Skeletal muscle cell (primary cell): ENCODE measurements at places on chromosomes 16 and 17.
A peak's percentile ranks its signal among the peaks of the same experiment; 100 is the strongest.

DNA sequence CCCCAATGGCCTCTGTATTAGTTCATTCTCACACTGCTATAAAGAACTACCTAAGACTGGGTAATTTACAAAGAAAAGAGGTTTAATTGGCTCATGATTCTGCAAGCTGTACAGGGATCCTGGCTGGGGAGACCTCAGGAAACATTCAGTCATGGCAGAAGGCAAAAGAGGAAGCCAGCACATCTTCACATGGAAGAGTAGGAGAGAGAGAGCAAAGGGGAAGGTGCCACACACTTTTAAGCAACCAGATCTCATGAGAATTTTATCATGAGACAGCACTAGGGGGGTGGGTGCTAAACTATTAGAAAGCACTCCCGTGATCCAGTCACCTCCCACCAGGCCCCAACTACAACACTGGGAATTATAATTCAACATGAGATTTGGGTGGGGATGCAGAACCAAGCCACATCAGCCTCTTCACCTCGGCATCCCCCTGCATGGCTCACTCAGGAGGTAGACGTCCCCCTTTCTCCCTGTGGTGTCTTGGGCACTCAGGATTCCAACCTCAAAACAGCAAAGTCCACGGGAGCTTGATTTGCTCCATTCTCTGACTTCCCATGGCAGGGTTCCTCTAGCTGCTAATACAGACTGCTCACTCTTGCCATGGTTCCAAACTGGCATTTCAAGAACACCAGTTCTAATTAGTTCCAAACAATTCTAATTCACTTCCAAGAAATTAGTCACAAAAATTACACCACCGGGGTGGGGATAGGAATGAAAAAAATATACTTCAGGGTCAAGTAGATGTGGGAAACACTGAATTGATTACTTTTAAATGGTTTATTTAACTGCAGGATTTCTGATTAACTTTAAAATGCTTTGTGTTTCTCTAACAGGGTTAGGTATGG, 203.8 kb upstream of the HSBP1 start:
- DNase-seq: no peak

- no peak for DNase-seq
These were observed 45.1 kb upstream of the HNF1B start for GRCh38 chr17:37789771-37790541.

DNA sequence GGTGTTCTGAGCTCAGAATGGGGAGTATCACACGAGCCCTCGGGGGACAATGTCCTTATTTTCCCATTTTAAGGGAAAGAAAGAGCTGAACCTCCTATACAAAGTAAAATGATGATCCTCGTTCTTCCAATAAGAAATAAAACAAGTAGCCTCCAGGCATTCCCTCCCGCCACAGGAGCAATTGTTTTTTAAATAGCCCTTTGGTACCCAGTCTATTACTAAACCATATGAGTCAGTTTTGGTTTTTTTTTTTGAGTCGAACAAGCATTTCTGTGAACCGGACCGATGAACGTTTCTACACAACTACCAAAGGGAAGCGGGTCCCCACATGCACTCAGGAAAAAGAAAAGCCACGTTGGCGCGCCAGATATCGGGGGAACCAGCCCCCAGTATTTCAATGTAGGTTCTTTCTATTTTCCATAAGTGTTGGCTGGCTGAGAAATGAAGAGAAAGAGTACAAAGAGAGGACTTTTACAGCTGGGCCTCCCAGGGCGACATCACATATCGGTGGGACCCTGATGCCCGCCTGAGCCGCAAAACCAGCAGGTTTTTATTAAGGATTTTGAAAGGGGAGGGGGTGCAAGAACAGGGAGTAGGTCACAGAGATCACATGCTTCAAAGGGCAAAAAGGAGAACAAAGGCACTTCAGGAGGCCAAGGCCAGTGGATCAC, 3.8 kb upstream of the DCXR start:
- no peak for DNase-seq

- no peak for DNase-seq
These were observed 176.5 kb downstream of the C16orf78 start for GRCh38 chr16:49550140-49550539.

- no peak for DNase-seq
These were observed 76.6 kb upstream of the TNRC6A start for GRCh38 chr16:24652803-24653202.

GRCh38 chr17:57994436-57994835, 6.4 kb upstream of the VEZF1 start:
- no peak for DNase-seq

- no peak for DNase-seq
These were observed 5.8 kb downstream of the NLGN2 start for GRCh38 chr17:7413346-7413985.

GRCh38 chr16:53636978-53637377, 66.7 kb downstream of the RPGRIP1L start:
- no peak for DNase-seq

DNA sequence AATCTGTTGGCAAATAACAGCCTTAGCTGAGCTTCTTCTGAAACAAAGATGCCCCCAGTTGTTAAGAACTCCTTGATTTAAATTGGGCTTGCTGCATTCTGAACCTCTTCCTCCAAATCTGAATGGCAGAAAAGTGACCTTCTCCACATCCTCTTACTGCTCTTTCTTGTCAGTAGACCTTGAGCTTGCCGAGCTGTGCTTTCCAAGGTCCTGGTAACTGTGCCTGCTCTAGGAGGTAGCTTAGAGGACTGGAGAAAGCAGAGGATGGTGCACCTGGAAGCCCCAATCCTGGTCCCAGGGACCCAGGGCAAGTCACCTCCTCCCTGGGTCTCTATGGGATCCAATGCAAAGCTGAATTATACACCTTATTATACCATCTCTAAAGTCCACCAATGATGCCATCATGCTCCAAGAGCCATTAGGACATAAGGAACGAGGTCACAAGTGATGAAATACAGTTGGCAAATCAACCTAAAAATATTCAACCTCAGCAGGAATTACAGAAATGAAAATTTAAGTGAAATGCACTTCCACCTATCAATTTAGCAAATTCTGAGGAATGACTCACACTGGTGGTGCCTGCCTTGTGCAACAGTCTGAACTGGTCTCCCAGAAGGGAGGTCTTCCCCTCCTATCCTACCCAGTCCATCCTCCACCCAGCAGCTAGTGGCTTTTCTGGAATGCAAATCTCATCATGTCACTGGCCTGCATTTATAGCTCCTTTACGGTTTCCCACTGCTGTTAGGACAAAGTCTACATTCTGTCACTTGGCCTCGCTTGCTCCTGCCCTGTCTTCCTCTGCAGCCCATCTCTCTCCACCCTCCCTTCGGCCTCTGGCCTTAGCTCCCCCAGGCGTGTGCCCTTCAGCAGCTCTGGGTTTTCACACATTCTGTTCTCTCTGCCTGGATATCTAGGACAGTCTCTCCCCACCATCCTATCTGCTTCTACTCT, 36.6 kb downstream of the TOM1L2 start:
- DNase-seq: peak; percentile 82

GRCh38 chr17:27457360-27457715, 1.1 kb downstream of the KSR1 start:
- DNase-seq: no peak

GRCh38 chr17:41024697-41025096, 2.3 kb downstream of the KRTAP1-5 start:
- peak; percentile 48 for DNase-seq

DNA sequence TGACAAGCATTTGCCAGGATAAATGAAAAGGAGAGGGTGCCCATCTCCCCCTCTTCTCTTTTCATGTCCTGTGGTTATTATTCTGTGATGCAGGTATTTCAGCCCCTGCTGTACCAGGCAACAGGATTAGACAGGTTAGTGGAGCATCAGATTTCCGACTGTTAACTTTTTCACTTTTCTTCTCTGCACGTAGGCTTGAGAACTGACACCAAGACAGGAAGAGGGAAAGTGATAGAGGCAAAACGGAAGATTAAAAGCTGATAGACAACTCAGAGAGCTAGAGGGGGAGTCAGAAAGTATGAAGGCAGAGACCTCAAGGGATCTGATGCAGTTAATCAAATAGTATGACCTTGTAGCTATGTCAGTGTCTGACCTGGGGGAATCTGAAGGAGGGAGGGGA, 132.8 kb downstream of the SOX9 start:
- no peak for DNase-seq

- DNase-seq: no peak
These were observed 102.6 kb downstream of the RMI2 start for GRCh38 chr16:11447836-11448235.

- no peak for DNase-seq
These were observed 368.0 kb downstream of the CPPED1 start for GRCh38 chr16:12435730-12436129.

- DNase-seq: no peak
These were observed 5.7 kb upstream of the VAT1L start for GRCh38 chr16:77782694-77783093.

DNA sequence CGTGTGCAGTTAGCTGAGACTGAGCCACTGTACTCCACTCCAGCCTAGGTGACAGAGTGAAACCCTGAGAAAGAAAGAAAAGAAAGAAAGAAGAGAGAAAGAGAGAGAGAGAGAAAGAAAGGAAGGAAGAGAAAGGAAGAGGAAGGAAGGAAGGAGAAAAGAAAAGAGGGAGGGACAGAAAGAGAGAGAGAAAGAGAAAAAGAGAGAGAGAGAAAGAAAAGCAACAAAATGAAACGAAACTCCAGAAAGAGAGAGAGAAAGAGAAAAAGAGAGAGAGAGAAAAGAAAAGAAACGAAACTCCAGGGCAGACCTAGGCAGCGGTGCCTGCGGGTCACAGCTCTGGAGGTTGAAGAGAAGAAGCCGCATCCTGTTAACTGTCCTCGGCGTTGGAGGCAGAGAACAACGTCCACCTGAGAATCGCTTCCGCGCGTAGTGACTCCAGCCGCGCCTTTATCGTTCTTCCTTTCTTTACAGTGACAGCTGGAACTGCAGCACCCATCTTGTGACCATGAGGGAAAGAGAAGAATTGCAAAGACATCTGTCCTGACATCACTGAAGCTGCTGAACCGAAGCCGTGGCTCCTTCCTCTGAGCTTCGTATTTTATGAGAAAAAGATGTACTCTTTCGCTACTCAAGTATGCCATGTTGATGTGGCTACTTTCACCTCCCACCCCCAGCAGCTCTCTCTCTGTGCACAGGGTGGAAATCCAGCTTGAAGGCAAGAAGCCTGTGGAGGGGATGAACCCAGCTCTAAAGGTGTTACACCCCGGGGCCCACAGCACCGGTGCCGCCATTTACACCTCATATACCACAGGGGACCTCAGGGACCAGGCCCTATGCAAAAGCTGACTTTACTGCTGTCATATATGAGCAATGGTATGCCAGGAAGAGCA, 56.9 kb upstream of the DOC2B start:
- no peak for DNase-seq

- peak; percentile 62 for DNase-seq
These were observed 2.9 kb upstream of the EPX start for GRCh38 chr17:58189436-58190146.

GRCh38 chr16:23635958-23636357, 5.2 kb downstream of the PALB2 start:
- DNase-seq: no peak

DNA sequence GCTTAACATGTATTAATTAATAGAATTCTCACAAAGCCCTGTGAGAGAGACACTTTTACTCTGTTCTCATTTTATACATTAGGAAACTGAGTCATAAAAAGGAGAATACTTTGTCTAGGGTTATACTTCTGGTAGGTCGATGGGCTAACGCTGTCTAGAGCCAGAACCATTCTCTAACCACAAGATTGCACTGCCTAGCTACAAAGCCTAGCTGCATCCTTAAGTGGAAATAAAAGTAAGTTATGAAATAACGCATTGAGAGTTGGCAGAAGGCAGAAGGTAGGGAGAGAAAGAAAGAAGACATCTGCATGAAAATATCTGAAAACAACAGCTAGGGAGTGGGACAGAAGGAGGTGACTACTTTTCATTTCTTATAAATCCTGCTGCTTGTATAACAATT, 33.2 kb downstream of the IRX6 start:
- no peak for DNase-seq

- no peak for DNase-seq
These were observed 39.2 kb downstream of the ZNF778 start for GRCh38 chr16:89256651-89257254.

GRCh38 chr16:1777375-1778199, 4.7 kb upstream of the MRPS34 start:
- DNase-seq: no peak

GRCh38 chr17:80119839-80120238, 18.5 kb downstream of the GAA start:
- no peak for DNase-seq

DNA sequence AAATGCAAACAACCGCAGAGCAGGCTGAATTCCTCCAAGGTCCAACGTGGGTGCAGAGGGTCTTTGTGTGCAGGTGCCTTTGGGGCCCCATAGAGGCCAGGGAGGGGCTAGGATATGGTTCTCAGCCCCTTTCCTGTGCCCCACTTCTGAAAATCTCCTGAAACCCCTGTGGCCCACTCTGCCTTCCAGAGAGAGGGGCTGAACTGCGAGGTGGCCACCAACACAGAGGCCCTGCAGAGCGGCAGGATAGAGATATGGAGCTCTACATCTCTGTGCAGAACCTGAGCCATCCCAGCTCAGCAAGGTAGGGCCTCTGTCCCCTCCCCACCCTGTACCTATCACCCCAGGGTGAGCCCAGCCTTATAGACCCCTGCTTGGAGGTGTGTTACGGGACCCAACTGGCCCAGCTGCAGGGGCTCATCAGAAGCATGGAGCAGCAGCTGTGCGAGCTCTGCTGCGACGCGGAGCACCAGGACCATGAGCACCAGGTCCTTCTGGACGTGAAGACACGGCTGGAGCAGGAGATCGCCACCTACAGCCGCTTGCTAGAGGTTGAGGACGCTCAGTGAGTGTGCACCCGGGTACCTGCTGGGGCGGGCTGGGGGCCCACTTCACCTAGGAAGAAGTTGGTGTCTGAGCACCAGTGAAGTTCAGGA, 5.5 kb downstream of the USP6 start:
- no peak for DNase-seq

- DNase-seq: no peak
These were observed 681 bp upstream of the TRAP1 start for GRCh38 chr16:3718019-3718391.

DNA sequence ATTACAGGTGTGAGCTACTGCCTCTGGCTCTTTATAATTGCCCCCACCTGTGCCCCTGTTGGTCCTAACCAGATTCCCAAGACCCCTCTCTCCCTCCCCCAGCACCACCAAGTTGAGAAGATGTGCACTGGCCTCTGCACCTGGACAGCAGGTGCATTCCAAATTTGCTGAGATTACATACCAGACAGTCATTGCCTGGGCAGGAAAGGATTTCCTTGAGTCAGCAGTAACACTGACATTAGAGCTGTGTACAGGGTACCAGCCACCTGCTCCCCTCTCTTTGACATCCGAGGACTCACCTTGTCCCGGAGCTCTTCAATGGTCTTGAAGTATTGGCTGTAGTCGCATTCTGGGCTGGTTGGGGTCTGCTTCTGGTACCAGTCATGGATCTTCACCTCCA, 659 bp downstream of the KRT15 start:
- no peak for DNase-seq

GRCh38 chr16:72815348-72816318, 232.3 kb downstream of the ZFHX3 start:
- no peak for DNase-seq
